Stimulated activated CD4-positive, alpha-beta T cell treated with anti-CD3 and anti-CD28 coated beads, Interleukin-15, amount 100 ng/mL, for 48 hours (primary cell): ENCODE measurements at places on chromosomes 6 and 20.
A peak's percentile ranks its signal among the peaks of the same experiment; 100 is the strongest.

DNA sequence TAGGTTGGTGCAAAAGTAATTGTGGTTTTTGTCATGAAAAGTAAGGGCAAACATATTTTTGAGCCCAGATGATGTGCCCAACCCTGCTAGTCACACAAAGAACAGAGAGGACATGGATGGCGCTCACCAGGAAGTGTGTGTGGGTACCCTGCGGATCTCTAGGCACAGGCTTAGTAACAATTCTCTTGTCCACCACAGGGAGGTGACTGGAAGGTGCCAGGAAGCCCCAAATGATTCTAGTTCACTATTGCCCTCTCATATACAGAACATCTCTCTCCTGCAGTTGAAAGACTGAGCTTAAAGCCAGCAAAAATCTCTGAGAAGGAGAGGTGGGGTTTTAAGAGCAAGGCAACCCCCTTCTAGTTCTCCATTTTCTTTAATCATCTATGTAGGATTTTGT, 272.1 kb upstream of the TAB2 start:
- no peak for DNase-seq

- DNase-seq, result no peak
These were observed 723.2 kb downstream of the EPM2A start for GRCh38 chr6:145012039-145012662.

DNA sequence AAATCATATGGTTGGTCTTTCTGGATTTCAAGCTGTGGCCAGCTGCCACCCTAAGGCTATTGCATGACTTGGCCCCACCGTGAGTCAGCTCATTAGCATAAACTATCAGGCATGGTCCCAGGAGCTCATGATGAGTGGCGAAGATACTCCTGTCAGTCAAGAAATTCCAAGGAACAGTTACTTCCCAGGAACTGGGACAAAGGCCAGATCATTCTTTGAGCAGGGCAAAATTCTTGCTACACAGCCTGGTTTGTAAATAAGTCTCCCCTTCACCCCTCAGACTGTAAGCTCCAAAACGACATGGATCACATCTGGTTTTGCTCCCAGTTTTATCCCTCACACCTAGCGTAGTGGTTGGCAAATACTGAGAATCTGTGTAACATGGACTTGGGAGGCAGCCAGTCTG, 33.0 kb upstream of the KIAA1586 start:
- DNase-seq, result no peak

DNA sequence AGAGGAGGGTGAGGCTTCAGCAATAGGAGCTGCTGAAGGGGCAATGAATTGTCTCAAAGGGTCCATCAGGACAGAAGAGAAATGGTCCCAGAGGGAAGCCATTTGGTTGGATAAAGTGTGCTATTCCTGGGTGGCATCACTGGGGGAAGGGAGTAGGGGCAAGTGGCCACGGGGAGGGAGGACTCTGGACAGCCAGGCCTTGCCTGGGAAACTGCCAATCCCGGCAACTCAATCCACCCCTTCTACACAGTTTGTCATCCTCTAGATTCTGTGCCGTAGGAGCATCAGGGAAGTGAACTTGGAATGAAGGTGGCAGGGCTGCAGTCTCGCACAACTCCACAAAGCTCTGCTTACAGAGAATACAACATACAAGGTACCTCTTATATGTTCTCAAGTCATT, 59.5 kb upstream of the RIPOR2 start:
- DNase-seq, result no peak

DNA sequence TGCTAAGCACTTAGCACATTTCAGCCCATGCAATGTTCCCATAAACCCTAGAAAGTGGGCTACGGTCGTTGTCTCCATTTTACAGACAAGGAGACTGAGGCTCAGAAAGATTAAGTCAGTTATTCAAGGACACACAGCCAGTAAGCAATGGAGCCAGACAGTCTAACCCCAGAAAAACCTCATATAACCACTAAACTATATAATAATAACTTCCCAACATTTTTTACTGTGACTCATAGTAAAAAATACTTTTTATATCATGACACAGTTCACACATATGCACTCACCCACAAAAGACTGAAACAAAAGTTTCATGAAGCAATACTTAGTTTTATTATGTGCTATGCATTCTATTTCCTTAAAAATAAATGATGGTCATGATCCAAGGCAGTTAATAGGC, 66.2 kb upstream of the EYA2 start:
- DNase-seq, result no peak

DNA sequence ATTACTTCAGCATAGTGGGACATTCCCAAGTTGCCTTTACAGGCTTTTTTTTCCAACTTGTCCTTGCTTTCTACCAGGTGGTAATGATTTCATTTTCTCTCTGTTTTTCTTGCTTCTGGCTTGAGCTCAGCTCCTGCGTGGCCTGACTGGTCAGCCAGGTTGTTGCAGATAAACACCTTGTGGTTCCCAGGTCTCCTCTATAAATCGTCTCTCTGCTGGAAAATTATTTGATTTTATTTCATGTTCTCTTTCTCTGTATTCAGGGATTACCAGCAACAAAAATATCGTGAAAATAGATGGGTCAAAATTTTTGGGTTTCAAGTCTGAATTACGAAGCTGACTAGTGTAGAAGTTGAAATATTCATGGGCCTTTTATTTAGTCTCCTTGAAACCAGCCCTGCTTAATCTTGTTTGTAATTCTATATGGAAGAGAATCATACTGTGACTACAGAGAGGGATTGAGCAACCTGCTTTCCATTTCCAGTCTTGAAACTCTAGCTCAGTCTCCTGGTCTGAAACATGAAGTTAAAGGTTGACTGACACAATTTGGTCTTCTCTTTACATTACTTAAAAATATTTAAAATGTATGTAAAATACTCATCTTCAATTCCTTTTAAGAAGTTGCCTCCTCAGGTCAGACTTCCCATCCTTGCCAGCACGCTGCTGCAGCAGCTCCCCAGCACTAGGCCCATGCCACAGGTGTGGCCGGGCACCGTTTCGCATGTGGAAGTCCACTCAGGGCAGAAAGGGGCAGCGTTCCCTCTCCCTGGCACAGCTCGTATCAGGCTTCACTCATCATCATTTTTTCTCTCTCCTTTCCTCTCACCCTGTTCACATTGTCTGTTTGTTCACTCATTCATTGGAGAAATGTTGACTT, 7.1 kb downstream of the DUSP22 start:
- DNase-seq, result no peak

- DNase-seq, result no peak
These were observed 61.0 kb downstream of the CEP162 start for GRCh38 chr6:84166395-84166794.

DNA sequence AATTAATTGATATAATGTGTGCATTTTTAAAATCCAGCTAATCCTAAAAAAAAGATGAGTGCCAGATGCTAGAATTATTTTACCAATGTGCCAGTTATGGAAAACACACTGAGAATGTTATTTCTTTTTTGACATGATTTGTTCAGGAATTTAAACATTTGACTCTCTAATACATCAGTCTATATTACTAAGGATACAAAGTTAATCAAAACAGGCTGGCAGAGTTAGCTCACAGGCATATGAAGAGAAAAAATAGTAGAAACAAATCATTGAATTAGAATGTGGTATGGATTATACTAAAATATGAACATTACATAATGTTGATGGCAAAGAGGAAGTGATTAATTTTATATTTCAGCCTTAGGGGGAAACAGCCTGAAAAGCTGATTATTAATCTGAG, 368.3 kb upstream of the GJE1 start:
- DNase-seq, result no peak

DNA sequence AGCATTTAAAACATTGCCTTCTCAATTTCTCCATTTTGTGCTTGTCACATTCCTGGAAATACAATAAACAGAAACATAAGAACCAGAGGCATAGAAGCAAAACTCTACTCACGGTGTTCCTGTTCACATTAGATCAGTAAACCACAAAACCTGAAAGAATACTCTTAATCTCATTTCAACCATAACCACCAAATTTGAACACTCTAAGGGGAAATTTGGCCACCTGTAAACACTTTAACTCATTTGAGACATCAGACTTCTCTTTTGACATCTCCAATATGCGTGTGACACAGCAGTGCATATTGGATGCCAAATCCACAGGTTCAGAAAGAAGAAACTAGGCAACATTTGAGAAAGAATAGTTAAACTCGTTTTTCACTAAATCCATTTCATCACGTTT, 153.8 kb upstream of the IRAK1BP1 start:
- DNase-seq, result no peak

- no peak for DNase-seq
These were observed 23.0 kb downstream of the CEP57L1 start for GRCh38 chr6:109118337-109118736.

GRCh38 chr6:106746652-106747051, 117.3 kb downstream of the QRSL1 start:
- DNase-seq, result no peak

- DNase-seq, result no peak
These were observed 122.1 kb upstream of the MLN start for GRCh38 chr6:33925936-33926335.

- no peak for DNase-seq
These were observed 208.9 kb downstream of the KIF16B start for GRCh38 chr20:16364320-16364687.

DNA sequence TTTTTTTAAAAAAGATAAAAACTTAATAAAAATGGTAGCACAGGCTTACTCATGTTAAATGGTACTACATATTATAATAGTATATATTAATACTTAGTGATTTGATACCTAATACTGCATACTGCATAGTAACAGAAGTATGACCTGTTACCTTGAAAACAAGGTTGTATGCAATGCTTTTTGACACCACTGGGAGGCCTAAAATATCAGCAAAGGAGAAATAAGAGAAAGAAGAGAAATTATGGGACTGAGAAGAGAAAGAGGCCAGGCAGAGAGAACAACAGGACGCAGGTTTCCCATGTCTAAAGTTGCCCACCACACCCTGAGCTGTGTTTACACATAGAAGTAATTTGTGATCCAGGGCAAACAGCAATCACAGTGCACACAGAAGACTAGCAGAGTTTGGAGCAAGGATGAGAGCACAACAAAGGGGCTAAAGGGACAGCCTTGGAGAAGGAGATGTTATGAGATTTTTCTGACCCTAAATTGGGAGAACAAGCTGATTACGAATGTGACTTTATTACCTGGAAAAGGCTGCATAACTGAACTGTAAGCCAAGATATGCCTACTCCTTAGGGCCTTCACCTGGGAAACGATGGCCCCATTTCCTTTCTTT, 73.2 kb downstream of the ROS1 start:
- no peak for DNase-seq

- DNase-seq, result no peak
These were observed 28.3 kb downstream of the PTGIS start for GRCh38 chr20:49539481-49540231.

DNA sequence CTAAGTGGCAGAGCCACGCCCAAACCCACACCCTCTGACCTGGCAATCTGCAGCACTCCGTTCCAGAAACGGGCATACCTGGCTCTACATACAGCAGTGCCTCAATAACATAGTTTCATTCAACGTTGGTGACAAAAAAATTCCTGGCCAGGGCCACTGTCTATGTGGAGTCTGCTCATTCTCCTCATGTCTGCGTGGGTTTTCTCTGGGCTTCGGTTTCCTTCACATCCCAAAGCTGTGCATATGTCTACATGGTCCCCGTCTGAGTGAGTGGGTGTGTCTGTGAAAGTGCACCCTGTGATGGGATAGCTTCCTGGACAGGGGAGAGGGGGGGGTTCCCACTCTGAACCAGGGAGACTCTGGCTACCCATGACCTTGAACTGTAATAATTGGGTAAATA, 2.1 kb downstream of the KIAA0319 start:
- no peak for DNase-seq

DNA sequence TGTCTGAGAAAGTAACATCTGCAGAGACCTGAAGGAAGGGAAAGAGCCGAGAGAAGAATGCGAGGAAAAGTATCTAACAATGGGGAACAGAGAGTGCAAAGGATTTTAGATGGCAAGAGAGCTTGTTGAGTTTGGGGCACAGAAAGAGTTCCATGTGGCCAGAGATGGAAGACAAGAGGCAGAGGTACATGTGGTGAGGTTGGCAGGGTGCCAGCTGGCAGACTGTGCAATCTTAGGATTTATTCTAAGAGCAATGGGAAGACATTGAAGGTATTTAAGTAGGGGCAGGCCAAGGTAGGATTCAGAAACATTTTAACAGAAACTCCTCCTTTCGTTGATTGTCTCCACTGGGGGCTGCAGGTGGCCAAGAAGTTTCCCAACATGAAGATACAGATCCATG, 20.4 kb upstream of the LBP start:
- no peak for DNase-seq

DNA sequence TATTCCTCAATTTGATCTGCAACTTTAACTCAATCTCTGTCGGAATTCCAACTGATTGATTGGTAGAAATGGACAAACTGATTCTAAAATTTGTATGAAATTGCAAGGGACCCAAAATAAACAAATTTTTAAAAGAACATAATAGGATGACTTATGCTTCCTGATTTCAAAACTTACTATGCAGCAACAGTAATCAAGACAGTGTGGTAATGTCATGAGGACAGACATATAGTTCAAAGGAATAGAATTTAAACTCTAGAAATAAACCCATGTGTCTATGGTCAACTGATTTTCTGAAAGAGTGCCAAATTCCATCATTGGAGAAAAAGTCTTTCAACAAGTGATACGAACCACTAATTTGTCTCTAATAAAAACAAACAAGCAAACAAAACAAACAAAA, 1320.1 kb upstream of the GJE1 start:
- no peak for DNase-seq

GRCh38 chr6:18444111-18444510, 57.0 kb downstream of the RNF144B start:
- DNase-seq, result no peak

DNA sequence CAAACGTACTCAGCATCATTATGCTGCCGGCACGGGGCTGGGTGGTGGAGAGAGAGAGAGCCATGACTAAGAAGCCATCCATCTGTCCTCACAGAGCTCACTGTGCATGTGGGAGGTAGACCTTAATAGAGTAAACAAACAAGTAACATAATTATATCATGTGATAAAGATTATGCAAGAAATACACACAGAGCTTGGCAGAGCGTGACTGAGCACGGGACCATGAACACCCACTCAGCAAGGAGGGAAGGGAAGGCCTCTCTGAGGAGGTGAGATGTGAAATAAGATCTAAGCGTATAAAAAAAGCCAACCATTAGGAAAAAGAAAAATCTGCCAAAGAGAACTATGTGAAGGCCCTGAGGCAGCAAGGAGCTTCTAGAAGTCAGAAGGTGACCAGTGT, 207.5 kb downstream of the PTPRT start:
- DNase-seq, result no peak

- peak; percentile 24 for DNase-seq
These were observed 171.4 kb downstream of the GMPR start for GRCh38 chr6:16409531-16410441.

DNA sequence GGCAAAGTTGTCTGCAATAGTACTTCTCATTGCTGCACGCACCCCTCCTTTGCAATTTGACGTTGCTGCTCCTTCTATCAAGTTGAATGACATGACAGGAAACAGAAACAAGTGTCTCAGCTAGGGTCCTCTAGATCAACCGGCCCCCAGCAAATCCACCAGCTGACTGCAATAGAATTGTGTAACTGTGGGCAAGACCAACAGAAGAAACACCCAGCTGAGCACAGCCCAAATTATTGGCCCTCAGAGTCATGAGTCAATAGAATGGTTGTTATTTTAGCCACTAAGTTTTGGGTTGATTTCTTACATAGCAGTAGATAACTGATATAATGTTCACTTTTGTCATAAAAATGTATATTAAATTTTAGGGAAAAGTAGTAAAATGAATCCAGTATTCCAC, 202.7 kb downstream of the MAFB start:
- DNase-seq, result no peak

GRCh38 chr6:167571550-167571949, 246.7 kb downstream of the TTLL2 start:
- no peak for DNase-seq
